ENCODE measurements at places on chromosomes 7 and 10. TPM values are rescaled to one million over a fixed set of nuclear protein-coding genes. Genes with fewer than 3 reads are reported as not detected.

DNA sequence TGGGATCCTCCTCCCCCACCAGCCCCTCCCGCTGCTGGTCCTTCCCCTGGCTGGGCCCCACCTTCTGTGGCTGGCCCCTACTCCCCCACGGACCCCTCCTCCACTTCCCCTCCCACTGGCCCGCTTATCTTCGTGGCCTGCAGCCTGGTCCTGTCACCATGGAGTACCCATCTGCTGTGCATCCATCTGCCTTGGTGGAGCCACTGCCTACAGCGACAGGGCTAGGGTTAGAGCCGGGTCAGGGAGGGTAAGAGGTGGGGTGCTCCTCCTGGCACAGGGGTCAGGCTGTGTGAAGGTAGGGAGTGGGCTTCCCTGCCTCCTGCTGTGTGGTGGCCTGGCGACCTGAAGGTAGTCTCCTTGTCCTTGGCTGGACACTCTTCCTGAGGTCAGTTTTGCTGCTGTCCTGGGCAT lies 5.2 kb downstream of the ADCY1 start:
- DNase-seq = peak; percentile 58

DNA sequence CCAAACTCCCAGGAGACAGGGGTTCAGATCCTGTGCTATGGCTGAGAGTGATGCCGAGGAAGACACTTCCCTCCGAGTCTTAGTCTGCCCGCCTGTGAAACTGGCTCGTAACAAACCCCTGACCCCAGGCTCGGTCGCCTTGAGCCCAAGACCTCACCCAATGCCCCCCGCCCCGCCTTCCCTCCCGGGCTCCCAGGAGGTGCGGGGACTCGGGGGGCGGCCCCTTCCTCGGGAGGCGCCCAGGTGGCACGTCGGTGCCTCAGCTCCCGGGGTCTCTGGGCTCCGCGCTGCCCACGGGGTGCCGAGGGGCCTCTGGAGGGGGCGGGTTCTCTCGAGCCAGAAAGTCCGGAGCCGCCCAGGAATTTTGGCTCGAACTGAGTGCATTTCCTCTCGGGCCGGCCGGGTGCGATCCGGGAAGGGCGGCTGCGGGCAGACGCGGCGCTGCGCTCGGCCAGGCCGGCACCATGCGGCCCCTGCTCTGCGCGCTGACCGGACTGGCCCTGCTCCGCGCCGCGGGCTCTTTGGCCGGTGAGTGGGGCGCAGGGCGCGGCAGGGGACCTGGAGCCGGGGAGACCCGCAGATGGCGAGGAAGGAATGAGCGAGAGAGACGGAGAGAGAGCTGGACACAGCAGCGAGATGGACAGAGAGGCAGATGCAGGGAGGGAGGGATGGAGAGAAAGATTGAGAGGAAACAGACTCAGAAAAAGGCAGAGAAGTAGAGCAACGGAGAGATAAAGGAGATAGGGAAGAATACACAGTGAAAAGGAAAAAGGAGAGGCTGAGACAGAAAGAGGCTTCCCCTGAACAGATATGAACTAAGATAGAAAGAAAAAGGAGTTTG lies at the start of gene PLAC9:
TSS of gene PLAC9 (plus strand) at position 432 of the 841 bp plus-strand sequence. CDS start at position 465, 33 bp downstream.
- DNase-seq = peak; percentile 53

GRCh38 chr7:67451306-67451705 lies 454.7 kb downstream of the TYW1 start:
- no peak for DNase-seq

- no peak for DNase-seq
Measured at GRCh38 chr10:61503051-61503450, 49.9 kb upstream of the TMEM26 start.

GRCh38 chr10:116811691-116812090 lies 37.6 kb upstream of the ENO4 start:
- DNase-seq = no peak

The RPEL1 gene
- total RNA-seq = not detected

The ZNF467 gene
- total RNA-seq = 1.4 TPM
